ENCODE measurements at places on chromosomes 11 and 22.

GRCh38 chr11:84922836-84923235 is 704.3 kb downstream of the DLG2 start:
- DNase-seq = no peak

DNA sequence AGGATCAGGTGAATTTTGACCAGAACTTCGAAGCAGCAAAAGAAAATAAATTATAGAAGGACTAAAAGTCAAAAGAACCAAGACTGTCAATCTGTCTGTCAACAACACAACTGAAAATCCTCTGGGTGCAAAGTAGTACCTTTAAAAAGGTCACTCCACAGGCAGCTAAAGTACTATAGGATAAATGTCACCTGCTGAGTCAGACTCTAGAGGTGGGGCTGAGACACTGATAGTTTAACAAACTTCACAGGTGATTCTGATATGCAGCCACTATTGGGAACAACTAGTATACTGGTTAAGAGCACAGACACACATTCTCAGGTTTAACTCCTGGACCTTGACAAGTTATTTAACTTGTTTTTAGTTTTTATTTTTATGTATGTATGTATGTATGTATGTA is 107.3 kb downstream of the FCHSD2 start:
- DNase-seq = no peak

DNA sequence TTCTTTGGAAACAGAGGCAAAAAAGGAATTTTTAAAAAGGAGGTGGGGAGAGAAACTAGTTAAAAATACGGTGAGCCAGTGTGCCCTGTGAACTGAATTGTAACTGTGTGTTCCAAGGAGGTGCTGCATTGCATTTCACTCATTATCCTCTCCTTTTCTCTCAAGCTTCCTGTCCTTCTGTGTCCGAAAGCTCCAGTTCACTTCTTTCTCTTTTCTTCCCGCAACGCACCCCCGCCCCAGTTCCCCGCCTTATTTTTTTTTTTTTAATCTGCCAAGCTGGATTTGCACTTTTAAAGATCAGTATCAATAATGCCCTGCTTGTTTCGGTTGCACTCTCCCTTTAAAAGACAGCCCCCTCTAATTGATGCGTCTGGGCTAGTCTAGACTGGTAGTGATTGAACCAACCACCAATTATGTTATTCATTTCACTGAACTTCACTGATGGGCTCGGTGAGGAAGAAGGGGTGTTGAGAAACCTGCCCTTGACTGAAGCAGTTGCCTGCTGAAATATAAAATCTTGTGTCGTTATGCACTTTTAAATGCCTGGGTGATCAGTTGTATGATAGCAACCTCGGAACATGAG is 18.5 kb downstream of the BLID start:
- no peak for DNase-seq

- no peak for DNase-seq
These were observed 10.3 kb upstream of the FADD start for GRCh38 chr11:70192666-70193410.

GRCh38 chr11:7983832-7984590 is 3.1 kb upstream of the EIF3F start:
- DNase-seq = no peak

DNA sequence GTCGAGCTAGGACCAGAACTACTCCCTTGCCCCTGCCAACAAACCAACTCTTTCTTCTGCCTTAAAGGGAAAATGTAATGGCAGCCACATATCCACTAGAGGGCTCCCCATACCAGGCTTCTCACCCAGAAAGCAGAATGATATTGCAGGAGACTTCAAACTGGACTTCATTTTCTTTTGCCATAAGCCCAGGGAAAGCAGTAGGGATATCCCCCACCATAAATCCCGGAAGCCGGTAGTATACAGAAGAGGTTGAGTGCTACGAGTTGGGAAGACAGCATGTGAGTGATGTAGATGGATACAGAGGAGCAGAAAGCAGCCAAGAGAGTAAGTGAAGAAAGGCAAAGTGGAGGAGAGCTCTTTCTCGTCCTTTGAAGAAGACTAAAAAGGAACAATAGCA is 12.1 kb downstream of the PLAAT5 start:
- peak; percentile 56 for DNase-seq

DNA sequence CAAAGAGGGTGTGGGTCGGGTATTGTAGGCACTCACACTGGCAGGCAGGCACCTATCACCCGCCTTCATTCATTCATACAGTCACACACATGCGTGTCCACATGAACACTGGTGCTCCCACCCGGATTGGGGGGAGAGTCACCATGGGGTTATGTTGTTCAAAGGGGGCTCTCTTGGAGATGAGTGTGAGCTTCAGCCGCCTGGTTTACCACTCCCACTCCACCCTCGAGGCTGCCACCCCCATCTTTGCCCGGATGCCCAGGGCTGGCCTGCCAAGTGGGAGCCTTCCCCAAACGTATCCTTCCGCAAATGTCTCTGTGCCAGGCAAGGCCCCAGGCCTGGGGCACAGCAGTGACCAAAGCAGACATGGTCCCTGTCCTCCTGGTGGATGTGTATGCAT is 22.6 kb downstream of the MRGPRD start:
- no peak for DNase-seq

DNA sequence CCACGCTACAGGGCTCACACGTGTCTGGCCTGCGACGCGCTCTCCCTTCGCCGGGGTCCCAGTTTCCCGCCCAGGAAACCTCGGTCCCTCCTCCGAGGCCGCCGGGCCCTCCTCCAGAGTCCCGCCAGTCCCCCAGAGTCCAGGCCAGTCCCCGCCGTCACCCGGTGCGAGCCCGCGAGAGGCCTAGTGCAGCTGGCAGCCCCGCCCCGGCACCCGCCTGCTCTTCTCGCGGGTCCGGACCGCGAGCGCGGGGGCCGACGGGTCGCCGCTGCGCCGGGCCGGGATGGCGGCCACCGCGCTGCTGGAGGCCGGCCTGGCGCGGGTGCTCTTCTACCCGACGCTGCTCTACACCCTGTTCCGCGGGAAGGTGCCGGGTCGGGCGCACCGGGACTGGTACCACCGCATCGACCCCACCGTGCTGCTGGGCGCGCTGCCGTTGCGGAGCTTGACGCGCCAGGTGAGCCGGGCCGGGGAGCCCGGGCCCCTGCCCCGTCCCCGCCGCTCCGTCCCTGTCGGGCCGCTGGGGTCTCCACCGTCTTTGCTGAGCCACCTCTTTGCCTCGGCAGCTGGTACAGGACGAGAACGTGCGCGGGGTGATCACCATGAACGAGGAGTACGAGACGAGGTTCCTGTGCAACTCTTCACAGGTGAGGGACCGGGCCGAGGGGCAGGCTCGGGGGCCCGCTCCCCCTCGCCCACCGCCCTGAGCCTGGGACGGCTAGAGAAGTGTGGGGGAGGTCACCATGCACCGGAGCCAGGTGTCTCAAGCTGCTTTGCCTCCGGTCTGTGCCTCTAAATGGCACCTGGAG is at the start of gene PTPMT1:
Gene PTPMT1 (plus strand): TSS at position 260 of the 809 bp plus-strand sequence. CDS start 24 bp downstream, at position 284.
- peak; percentile 50 for DNase-seq

DNA sequence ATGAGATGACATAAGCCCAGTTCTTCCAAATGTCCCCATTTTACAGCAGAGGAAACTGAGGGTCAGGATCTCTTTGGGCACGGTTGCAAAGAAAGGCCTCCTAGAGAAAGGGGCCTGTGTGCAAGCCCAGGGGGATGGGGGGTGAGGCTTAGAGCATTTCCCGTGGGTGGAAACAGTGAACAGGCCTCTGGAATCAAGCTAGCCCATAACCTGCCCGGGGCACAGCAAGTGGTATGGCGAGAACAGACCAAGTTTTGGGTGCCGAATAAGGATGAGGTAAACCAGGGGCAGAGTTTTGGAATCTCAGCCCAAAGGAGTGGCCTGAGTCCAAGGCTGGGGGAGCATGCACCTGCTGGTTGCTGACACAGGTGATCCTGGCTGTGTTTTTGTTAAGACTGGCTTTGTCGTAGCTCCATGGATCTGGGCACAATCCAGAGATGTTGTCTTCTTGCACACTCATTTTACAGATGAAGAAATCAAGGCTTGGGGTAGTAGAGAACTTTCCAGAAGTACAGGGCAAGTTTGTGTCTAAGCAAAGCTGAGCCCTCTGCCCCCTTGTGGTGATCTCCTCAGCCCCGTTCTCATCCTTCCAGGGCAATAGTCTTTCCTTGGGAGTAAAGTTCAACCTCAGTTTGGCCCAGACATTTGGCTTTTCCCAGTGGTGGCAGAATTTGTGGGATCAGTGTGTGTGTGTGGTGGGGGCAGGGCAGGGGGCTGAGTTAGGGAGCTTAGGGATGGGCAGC is 53.5 kb upstream of the MYEOV start:
- no peak for DNase-seq

GRCh38 chr22:46149512-46150033 is 753 bp upstream of the PPARA start:
- DNase-seq = no peak

GRCh38 chr11:1927026-1927847 is 7.7 kb downstream of the TNNT3 start:
- DNase-seq = no peak

DNA sequence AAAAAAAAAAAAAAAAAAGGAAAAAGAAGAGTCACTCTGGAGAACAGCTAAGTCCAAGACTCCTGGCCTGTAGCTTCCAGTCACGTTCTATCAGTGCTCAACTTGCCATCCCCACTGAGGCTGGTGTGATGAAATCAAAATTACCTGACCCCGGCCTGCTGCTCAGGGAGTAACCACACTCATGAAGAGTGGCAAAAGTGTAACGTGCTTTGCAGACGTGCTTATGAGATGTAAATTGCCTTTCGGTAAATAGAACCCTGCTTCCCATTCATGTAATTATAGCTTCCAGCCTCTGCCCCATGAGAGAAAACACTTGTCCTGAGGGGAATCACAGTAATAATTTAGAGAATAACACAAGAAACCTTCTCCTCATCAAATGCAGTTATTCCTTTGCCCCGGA is 28.2 kb upstream of the CHKA start:
- no peak for DNase-seq

DNA sequence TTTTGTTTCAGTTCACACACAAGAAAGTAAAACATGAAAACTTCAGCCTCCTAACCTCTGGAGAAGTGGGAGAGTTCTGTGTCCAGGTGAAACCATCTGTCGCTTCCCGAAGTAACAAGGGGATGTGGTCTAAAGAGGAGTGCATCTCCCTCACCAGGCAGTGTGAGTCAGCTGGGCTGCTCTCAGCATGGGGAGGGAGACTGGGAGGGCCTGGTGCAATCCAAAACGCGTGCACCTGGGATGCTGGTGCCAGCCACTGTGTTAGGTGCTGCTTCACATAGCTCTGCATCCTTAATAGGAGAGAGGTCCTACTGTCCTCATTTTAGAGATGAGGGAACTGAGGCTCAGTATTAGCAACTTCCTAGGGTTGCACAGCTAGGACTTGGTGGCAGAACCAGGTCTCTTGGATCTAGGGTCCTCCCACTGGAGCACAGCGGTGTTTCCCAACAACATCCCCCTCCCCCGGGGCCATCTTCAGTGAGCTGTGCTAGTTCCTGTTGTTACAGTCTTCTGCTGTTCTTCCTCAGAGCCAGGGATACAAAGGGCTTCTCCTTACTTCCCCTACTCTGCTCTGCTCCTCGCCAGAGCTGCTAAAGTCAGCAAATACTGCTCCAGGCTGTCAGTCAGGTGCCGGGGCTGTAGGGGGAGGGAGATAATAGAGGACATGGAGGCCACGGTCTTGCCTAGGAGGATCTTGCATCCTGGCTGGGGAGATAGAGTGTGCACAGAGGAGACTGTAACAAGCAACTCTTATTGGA is 8.0 kb downstream of the IL10RA start:
- no peak for DNase-seq

DNA sequence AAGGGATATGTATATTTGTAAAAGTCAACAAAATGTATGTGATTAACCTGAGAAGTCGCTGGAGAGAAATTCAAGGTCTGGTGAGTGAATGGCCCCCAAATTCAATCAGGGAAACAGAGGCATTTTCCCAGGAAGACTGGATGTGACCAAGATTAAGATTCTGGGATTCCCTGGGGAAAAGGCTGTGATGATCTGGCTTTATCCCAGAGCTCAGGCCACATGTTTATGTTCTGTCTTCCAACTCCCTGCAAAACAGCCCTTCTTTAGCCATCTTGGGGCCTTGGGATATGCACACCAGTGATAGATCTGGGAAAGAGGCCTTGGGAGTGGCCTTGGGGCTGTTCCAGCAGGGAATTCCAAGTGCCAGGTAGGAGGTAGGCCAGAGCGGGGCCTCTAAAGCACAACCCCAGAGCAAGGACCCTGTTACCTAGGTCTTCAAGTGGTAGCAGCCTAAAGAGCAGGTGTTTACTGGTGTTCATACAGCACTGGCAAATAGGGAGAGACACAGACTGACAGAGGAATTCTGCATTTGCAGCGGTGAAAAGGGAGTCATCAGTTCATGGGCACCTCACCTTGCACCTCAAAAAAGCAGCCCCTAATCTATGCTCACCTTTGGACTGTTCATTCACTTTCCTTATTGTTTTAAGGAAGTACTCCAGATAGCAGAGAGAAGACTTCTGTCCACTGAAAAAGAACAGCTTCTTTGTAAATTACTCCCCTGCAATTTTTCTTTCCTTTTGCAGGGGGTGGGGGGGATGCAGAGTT is 312.4 kb downstream of the BUD13 start:
- DNase-seq = no peak

DNA sequence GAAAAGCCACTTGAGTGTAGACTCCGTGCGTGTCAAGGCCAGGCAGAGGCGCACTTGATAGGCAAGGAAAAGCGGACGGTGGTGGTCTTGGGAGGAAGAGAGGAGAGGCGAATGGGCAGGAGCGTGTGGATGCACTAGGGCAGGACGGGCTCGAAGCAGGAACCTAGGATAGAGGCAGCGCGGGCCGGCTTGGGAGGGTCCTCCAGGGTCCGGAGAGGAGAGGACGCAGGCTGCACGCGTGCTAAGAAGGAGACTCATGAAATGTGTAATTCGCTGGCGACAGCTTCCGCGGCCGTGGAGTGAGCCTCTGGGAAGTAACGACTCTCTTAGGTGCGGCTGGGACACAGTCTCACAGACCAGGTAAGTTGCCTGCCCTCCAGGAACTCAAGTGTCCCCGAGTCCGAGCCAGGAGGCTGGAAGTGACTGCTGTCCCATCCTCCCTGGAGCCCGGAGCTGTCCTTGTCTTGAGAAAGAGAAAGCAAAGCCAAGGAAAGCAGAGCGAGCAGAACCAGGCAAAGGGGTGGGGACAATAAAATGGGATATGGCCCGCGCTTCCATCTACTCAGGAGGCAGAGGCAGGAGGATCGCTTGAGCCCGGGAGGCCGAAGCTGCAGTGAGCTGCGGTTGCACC is 874 bp upstream of the IL17RA start:
- DNase-seq = no peak

DNA sequence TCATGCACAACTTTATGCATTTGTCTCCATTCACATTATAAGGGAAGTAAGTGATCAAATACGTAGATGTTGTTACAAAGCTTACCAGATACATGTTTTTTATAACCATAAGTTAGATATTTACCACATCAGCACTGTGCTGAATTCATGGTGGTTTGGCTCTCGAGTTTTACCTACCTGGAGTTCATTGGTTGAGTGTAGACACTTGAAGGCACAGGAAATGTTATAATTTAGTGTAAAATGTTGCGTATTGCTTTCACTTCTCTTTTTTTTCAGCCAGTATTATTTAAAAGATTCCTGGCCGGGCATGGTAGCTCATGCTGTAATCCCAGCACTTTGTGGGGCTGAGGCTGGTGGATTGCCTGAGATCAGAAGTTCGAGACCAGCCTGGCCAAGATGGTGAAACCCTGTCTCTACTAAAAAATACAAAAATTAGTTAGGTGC is 53.1 kb upstream of the GRK2 start:
- no peak for DNase-seq

Measured in RCC 7860 (cell line).